ENCODE measurements at places on chromosomes 16 and 17.

DNA sequence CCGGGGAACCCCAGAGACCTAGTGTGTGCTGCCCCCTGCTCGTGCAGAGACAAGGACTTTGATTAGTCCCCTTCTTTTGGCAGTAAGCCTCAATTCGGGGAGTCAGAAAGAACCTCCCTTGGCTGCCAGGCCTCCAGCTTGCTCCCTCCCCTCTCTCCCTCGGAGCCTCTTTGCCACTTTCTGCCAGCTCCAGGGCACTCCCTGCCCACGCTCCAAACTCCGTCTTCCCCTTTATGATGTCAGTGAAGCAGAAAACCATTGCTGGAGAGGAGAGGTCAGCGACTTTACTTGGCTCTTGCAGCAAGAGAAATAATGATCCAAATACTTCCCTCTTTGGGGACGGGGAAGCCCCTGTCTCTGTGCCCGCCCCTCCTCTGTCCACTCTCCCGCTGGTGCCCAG is 28.1 kb downstream of the TTYH2 start:
- no peak for DNase-seq

GRCh38 chr17:50386510-50386909 is 10.8 kb downstream of the LRRC59 start:
- DNase-seq = no peak

DNA sequence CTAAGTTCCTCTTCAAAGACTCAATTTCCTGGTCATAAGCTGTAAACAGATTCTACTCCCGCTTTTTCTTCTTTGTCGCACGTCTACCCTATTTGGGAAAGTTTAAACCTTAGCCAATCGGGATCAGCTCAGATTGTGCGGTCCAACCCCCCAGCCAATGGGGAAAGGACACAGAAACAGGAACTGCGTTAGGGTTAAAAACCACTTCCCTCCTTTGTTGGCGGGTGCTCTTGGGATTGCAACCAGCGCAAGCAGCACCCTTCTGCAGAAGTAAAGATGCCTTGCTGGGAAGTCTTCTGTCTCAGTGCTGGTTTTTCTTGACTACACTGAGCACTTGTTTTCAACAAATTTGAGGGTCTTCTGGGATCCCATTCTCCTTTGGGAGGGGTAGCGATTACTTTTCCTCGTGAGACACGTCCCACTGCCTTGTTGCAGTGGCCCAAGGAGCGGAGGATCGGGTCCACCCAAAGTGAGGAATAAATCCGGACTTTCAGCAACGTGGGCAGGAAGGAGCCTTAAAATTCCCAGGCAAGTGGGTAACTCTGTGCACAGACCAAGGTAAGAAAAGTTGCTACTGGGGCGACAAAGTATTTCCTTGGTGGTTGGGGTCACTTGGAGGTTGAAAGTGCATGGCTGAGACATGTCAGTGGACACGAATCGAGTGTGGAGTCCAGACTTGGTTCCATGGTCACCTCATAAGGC is 1.0 kb upstream of the YPEL3 start:
- no peak for DNase-seq

GRCh38 chr16:75301804-75302203 is 50.4 kb upstream of the BCAR1 start:
- no peak for DNase-seq

DNA sequence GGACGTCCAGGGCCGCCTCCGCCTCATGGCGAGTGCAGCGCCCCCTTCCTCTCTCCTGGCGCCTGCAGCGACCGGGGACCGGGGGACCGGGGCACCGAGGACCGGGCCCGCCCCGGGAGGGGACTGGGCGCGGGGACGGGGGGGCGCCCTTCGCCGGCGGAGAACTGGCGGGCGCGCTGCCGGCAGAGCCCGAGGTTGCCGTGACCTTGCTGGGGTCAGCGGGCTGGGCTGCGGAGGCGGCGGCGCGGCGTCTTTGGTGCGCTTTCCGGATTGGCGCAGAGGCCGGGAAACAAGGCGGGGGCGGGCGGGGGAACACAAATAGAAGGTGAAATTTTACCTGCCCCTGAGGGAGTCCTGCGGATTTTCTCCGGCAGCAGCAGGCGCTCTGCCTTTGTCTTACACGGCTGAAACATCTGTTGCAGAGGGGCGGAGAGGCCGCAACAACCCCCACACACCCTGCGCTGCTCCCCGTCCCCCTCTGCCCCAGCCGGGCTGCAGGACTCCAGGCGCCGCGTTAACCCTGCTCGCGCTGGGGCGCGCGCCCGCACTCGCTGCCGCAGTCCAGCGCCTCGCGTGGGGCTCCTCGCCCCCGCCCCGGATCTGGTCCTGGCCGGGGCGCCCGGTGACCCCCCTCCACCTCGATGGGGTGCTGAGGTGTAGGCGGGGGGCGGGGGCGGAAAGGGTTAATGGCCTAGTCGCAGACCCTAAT is 53.5 kb downstream of the SREBF1 start:
- peak; percentile 30 for DNase-seq

GRCh38 chr17:77790143-77790829 is 168.2 kb upstream of the TNRC6C start:
- no peak for DNase-seq

GRCh38 chr17:61223725-61224124 is 175.9 kb upstream of the TBX2 start:
- no peak for DNase-seq

GRCh38 chr17:50198026-50198669 is 3.3 kb downstream of the COL1A1 start:
- DNase-seq = no peak

- no peak for DNase-seq
Measured at GRCh38 chr17:66228887-66229782, at the start of gene APOH. TSS of gene APOH (minus strand) at chr17:66229415. CDS start at chr17:66229379, 36 bp downstream.

- DNase-seq = peak; percentile 79
Measured at GRCh38 chr17:42920922-42921321, 20.3 kb downstream of the G6PC1 start.

DNA sequence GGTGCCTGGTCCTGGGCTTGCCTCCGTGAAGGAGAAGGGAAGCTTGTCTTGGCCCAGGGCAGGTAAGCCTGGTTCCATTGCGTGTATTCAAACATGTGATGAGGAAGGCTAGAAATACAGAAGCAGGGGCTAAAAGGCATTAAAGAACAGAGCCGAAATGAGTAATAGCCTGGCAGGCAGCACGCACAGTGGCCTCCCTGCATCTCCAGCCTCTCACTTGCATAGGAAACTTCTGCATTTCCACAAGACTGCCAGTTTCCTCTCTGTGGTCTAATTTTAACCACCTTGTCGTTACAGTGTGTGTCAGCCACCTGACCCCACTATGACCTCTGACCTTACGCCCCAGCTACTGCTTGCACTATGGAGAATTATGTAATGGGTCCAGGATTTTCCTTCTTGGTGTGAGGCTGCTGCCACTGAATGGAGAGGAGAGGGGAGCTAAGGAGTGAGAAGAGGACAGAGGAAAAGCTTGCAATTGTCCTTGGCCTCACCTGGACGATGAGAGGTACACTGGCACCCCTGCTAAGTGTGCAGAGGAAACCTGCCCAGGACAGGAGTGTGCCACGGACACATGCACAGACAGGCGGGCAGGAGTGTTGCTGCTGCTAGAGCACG is 32.8 kb downstream of the HIC1 start:
- no peak for DNase-seq

DNA sequence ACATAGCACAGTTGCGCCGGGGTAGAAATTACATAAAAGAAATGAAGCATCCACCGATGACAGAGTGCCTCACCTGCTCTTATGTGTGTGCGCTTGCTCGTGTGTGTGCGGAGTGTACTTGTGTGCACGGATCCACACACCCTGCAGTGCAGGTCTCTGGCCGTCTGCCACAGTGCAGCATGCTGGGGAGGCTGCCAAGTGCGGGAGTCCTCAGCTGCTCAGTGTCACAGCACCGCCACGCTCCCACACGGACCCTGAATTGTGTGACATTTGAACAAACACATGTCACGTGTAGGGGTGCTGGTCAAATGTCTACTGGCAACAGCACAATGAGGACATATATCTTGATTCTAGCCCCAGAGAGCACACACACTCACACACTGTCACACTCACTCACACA is 243.0 kb upstream of the MYOCD start:
- peak; percentile 65 for DNase-seq

GRCh38 chr17:74737299-74738050 is 419 bp downstream of the RAB37 start:
- DNase-seq = no peak

GRCh38 chr17:32445497-32445896 is 1.2 kb downstream of the PSMD11 start:
- no peak for DNase-seq

GRCh38 chr17:38320482-38320881 is 23.3 kb downstream of the GPR179 start:
- DNase-seq = no peak

GRCh38 chr16:9279291-9280068 is 188.0 kb downstream of the HAPSTR1 start:
- no peak for DNase-seq

DNA sequence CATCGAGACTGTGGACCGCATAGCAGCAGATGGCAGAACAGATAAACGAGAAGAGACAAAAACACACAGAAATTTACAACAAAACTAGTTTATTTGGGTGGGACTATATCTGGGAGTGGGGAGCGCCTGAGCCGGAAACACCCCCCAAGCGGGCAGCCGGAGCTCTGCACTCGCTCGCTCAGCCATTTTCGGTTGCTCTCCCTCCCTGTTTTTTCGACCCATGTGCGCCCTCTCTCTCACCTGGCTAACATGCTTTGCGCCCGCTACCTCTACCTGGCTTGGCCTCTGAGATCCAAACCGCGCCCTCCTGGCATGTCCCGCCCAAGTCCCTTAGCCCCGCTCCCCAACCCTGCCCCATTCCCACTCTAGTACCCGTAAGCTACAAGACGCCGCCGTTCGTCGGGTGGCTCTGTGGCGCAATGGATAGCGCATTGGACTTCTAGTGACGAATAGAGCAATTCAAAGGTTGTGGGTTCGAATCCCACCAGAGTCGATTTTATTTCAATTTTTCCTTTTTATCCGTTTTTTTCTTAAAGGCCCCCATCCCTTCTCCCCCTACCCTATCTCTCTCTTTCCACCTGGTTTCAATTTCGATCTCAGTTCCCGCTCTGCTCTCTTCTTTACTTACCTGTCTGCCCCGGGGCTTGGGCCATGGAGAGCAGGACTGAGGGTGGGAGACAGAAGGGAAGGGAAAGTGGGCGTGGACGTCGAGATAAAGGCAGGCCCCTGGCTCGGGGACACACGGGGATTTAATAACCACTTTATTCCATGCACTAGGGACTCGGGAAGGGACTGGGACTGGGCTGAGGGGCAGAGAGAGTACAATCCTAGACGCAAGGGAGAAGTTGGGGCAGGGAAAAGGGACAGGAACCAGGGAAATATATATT is 2.4 kb upstream of the ALOXE3 start:
- peak; percentile 24 for DNase-seq

DNA sequence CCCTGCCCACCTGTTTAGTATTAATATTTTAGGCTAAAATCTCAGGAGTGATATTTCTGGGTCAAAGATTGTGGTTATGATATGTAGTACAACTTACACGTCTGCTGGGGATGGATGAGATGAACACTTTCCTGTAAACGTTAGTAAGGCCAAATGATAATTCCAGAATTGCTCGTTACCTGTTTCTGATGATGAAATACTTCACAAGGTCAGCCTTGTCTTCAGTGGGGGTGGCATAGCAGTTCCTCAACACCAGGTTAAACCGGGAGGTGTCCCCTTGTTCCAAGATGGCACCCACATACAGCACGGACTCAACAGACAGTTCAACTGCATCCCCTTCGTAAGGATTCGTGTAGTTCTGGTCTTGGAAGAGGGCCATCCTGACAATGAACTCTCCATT is 9.3 kb downstream of the GP2 start:
- no peak for DNase-seq

DNA sequence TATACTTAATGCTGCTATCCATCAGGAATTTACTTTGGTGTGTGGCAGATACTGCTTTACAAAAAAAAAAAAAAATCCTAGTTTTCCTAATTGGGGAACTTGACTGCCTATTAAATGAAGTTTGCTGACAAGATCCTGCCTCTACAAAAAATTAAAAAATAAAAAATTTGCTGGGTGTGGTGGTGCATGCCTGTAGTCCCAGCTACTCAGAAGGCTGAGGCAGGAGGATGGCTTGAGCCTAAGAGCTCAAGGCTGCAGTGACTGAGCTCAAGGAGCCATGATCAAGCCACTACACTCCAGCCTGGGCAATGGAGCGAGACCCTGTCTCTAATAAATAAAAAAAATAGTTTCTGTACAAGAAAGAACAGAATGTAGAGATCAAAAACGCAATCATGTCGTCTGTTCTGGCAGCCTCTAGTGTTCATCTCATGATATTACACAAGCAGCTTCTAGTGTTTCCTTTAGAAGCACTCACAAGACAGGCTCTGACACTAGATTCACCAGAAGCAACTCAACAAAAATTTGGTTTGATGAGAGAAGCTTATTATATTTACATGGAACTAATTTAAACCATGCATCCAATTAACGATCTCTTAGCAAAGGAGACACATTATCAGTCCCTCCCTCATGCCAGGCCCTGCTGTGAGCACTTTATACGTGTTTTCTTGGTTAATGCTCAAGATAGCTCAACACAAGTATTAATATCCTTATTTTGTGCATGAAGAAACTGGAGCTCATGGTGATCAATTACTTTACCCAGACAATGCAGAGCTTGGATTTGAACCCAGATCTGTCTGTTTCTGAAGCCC is 6.8 kb upstream of the KRTAP17-1 start:
- peak; percentile 61 for DNase-seq

DNA sequence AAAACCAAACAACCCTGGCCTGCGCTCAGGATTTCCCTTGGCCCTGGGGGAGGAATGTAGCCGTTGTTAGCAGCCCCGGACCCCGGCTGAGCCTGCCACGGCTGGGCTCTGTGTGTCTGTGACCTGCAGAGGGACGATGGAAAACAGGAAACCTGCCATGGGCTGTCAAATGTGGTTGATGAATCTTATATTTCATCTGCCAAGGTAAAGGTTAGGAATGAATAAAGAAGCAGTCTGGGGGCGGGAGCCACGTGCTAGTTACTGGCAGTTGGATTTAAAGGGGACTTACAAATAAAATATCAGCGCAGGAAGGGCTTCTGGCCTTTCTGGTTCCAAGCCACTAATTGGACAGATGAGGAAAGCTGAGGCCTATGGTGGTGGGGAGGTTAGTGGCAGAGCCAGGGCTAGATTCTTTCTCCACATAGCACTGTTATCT is at the start of gene KRT23:
KRT23 (minus strand) TSS at position 263 of the 436 bp plus-strand sequence. CDS start 1,043 bp downstream, outside the sequence.
- DNase-seq = no peak

DNA sequence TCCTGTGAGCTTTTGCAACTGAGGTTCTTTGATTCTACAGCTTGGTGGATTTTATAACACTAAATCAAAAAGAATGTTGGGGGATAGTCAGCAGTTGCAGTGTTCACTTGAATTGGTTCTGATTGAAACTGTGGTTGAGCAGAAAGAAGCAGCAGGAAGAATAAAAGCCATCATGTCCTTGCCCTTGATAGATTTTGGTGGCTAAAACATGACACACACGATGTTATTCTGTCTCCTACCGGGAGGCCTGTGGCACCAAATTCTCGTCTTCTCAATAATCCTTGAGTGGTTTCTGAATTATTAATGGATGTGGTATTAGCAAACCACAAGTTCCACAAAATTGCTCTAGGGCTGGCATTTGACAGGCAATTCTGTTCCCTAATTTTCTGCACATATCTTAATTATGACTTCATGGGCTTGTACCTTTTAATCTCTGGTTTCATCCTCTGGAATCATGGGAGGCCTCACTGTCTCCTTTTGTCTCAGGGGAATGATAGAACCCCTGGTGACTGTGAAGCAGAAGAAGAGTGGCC is 338.2 kb downstream of the SNX29 start:
- DNase-seq = no peak

GRCh38 chr17:69625474-69625873 is 211.0 kb downstream of the MAP2K6 start:
- no peak for DNase-seq
